Neural cell (in vitro differentiated cells): ENCODE measurements at places on chromosomes 13 and 19. TPM values are rescaled to one million over a fixed set of nuclear protein-coding genes. Genes with fewer than 3 reads are reported as not detected.

The NKPD1 gene
- polyA plus RNA-seq, result 1.6 and 2.8 TPM in 2 replicates

The SMARCA4 gene
- 97.3 and 116 TPM in 2 replicates for polyA plus RNA-seq

The ZIC2 gene
- polyA plus RNA-seq, result 10.6 and 13.8 TPM in 2 replicates

The PNMA8A gene
- polyA plus RNA-seq, result 234 and 238 TPM in 2 replicates

The SCN1B gene
- 1.5 and 3.1 TPM in 2 replicates for polyA plus RNA-seq

The FFAR2 gene
- not detected in 2 replicates for polyA plus RNA-seq

The ZFR2 gene
- polyA plus RNA-seq, result 9.0 and 16.9 TPM in 2 replicates

The NUP62 gene
- 24.9 and 32.2 TPM in 2 replicates for polyA plus RNA-seq

The LPAR6 gene
- not detected in 2 replicates for polyA plus RNA-seq

The HSH2D gene
- polyA plus RNA-seq, result not detected in 2 replicates

The TUBGCP3 gene
- polyA plus RNA-seq, result 20.3 and 29.2 TPM in 2 replicates

The ZNF536 gene
- 13.3 and 13.9 TPM in 2 replicates for polyA plus RNA-seq

The F10 gene
- not detected in 2 replicates for polyA plus RNA-seq
